BJ (cell line): ENCODE measurements at places on chromosomes 3 and 15.

GRCh38 chr3:105846809-105847208 lies 22.0 kb downstream of the CBLB start:
- no peak for DNase-seq

DNA sequence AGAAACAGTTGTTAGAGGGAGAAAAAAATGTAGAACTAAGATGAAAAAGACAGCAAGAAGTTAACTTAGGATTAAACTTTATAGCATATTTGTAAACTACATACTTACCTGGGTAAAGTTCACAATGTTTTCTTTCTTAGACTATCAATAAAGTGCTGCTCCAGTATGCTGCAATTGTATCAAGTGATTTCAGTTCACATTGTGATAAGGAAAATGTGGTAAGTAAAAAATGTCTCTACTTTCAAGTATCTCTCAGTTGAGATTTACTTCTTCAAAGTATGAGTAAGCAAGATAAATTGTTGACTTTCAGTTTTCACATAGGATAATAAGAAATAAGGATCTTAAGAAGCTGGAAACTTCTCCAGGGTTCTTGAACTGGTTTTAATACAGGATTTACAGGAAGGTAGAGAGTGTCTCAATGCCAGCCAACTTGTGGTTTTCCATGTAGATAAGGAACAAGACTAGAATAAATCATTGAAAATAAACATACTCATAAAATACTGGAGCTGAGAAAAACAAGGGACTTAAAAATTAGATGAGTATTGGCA lies 528.8 kb downstream of the UNC13C start:
- no peak for DNase-seq

DNA sequence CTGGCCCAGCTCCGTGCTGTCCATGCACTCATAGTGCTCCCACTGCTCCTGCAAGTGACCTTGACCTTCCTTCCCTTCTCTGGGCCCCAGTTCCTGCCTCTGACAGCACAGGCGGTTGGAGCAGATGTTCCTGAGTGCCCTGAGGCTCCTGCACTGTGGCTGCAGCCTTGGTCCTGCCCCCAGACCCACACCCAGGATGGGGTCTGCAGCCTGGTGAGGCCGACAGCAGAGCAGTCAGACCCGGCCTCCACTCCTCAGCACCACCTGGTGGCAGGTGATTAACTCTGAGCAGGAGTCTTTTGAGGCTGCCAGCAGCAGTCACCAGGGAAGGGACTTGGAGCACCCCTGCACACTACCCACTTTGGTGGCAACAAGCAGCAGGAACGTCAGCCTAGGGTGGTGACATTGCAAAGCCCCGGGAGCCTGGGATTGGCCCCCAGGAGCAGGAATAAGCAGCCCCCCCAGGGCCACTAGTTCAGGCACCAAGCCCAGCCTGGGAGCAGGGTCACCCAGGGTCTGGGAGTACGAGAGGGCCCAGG lies 64.6 kb downstream of the CYP11A1 start:
- no peak for DNase-seq

DNA sequence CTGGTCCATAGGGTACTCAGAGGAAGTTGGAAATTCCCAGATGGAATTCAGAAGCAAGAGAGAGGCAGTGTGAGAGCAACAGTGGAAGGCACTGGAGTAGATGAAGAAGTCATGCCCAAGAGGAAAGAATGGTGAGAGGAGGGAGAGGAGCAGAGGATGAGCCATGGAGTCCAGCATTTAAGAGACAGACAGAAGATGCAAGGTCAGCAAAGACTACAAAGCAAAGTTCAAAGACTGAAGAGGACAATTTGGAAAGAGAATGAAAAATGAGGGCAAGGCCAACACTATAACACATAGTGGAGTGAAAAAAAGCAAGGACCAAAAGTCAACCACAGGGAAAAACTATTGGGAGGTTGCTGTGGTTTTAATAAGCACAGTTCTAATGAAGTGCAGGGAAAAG lies 178.7 kb downstream of the SSR3 start:
- DNase-seq = no peak

GRCh38 chr3:23113455-23114171 lies 89.5 kb upstream of the UBE2E2 start:
- DNase-seq = peak; percentile 25
